ENCODE measurements at places on chromosomes 5 and 9.

DNA sequence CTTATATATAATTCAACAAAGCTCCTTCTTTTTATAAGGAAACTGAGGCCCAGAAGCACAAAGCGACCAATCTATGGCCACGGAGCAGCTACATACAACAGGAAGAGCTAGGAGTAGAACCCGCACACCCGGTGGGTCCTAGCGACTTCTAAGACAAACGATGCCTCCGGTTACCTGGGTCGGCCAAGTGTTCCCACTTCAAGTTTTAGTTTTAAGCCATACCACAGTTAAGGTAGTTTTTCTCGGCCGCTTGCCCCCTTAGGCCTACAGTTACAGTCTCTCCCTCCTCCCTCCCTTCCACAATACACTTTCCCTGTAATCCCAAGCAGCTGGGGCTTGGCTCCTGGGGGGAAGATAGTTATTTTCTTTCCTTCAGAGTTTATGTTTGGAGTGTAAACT, 533 bp downstream of the SREK1IP1 start:
- DNase-seq: no peak

- DNase-seq: no peak
Measured at GRCh38 chr9:101711330-101711941, 27.0 kb downstream of the GRIN3A start.

DNA sequence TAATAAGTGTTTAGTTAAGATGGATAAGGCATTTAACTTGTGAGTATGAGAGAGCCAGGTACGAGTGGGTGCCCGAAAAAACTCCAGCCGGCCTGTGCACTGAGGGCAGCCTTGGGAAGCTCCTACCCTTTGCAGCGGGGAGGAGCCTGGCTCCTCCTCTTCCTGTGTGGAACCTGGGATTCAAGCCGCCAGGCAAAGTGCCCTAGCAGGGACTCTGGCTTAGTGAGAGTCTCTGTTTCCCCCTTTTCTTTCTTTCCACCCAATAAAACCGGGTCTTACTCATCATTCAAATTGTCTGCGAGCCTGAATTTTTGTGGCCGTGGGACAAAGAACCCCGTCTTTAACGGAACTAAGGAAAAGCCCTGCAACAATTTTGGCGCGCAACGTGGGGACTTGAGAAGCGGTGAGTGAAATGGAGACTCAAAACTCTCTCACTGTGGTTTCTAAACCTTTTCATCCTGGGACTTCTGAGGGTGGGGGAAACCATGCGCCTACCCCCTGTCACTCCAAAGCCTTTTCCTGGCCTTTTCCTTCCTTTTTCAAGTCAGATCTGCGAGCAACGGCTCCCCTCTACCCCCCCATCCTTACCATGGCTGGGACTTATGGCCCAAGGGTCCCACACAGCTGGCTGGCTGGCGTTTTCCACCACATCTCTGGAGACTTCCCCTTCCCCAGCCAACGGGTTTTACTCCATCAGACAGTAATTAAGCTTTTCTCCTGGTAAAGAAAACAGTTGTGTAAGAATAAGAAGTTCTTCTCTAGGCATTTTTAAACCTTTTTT, 535.7 kb upstream of the ACO1 start:
- DNase-seq: no peak

DNA sequence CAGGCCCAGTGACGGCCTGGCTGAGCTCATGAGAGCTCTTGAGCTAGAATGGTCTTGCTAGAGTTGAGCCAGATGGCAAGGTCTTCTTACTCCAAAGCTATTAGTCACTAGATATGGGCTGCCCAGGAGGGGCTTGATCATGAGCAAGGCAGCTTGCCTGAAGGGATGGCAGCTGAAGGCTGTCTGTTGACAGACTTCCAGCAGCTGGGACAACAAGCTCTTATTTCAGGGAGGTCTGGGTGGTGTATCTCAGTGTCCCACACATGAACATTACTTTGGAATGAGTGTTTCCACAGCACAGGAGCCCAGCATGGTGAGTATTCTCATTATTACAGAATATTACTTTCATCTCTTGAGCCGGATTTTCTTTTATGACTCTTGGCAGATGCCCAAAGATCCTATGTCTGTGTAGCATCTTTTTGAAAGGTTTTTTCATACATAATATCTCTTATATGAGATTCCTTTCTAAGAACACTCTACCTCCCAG, 414.1 kb downstream of the ARHGEF28 start:
- no peak for DNase-seq

DNA sequence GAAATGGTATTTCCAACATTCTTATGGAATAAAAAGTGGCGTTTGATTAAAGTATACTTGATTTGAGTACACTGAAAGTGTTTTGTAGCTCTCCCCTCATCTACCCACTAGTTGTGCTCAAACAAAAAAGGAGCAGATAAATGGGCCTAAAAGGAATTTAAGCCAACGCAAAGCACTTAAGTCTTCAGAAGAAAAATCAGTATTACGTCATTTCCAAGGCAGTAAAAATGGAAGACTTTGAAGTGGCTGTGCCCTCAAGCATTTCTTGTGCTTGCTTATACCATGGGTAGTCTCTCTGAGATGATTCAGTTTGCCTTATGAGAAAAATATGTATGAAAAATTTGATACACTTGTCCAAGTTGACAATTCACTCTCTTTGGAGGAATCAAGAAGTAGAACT, 279.9 kb upstream of the CD180 start:
- no peak for DNase-seq

- no peak for DNase-seq
Measured at GRCh38 chr5:138466900-138467710, 1.8 kb downstream of the EGR1 start.

DNA sequence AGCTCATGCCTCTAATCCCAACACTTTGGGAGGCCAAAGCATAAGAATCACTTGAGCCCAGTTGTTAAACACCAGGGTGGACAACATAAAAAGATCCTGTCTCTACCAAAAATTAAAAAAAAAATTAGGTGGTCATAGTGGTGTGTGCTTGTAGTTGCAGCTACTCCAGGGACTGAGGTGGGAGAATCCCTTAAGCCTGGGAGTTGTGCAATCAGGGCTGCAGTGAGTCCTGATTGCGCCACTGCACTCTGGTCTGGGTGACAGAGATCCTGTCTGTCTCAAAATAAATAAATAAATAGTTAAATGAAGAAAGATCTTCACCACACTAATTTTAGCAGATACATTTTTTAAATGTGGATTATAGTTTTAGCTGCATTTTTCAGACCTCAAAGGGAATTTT, 433.2 kb downstream of the MAT2B start:
- DNase-seq: no peak

- no peak for DNase-seq
Measured at GRCh38 chr9:104869811-104870210, 58.1 kb downstream of the ABCA1 start.

- DNase-seq: no peak
Measured at GRCh38 chr9:125829743-125830142, 82.6 kb downstream of the PBX3 start.

GRCh38 chr9:89465001-89465451, 32.9 kb downstream of the SEMA4D start:
- no peak for DNase-seq

GRCh38 chr9:91424403-91425176, 958 bp upstream of the NFIL3 start:
- no peak for DNase-seq

- DNase-seq: no peak
Measured at GRCh38 chr9:111603041-111603440, 3.6 kb upstream of the PTGR1 start.

GRCh38 chr5:73298251-73298771, 125.3 kb downstream of the TMEM174 start:
- no peak for DNase-seq

DNA sequence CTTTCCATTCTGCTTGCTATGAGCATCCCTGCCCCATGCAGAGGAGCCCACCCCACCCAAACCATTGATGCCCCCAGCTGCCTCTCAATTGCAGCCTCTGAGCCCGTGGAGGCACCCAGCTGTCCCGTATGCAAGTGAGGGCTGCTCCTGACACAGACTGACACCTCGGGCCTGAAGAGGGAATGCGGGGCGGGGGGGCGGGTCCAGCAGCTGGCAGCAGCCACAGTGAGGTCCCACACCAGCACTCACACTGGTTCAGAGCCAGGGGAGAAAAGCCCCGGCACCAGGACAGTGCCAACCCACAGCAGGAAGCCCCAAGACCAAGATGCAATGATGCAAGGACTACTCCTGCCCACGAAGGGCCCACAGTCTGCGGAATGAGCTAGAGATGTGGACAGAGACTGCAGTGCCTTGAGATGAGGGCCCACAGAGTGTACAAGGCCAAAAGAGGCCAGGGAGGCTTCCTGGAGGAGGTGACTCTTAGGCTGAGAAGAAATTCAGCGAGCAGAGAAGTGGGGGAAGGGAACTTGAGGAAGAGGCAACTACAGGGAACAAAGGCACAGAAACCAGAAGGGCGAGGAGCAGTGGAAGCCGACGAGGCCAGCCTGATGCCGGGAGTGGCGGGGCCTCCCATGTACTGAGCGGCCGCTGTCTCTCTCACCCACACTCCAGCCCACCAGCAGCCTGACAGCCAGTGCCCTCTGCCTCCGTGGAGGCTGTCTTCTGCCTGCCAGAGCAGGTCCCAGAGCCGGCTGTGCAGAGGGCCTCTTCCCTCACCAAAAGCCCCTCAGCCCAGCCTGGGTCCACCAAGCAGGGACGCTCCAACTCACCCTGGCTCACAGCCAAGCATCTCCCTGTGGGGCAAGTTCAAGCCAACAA, 9.2 kb downstream of the EEIG1 start:
- no peak for DNase-seq

DNA sequence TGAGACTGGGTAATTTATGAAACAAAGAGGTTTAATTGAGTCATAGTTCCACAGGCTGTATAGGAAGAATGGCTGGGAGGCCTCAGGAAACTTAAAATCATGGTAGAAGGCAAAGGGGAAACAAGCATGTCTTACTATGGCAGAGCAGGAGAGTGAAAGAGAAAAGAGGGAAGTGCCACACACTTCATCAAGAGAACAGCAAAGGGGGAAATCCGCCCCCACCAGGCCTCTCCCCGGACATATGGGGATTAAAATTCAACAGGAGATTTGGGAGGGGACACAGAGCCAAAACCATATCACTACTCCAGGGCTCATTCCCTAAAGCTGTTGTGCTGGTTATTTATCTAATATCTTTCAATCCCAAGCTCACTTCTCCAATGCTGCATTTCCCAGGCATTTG, 50.2 kb upstream of the NR3C1 start:
- no peak for DNase-seq

Data from D721Med (cell line).